ENCODE measurements at places on chromosomes 5 and 9.

DNA sequence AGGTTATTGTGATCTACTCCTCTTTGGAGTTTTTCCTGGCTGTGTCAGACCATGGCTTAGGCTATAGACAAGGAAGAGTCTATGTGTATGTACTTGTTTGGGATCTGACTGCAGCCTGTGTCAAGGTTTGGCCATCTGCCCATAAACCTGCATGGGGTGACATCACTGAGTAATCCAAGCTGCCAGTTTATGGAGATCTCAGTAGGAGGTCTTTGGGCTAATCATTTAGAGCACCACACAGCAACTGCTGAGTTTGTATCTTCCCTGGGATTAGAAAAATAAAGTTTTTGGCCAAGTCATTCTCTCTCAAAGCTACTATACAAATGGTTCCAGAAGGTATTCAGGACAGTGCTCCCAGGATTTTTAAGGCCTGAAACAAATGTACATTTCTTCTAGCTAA, 65.5 kb upstream of the HSPB3 start:
- DNase-seq: no peak

GRCh38 chr9:79880626-79881025, 308.9 kb downstream of the TLE4 start:
- no peak for DNase-seq

GRCh38 chr9:24298912-24299311, 246.8 kb downstream of the IZUMO3 start:
- no peak for DNase-seq

DNA sequence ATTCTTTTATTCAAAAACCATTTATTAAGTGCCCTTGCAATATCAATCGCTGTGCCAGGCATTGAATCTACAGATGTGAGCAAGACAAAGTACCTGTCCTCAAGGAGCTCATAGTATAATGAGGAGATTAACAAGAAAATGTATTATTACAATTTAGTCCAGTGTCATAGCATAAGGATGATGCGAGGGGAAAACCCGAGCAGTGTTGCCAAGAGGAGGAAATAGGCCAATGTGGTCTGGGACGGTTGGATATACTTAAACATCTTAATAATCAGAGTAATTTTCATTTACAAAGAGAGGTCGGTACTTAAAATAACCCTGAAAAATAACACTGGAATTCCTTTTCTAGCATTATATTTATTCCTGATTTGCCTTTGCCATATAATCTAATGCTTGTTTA, 18.5 kb downstream of the CD274 start:
- DNase-seq: no peak

GRCh38 chr5:32043105-32043504, 131.0 kb downstream of the GOLPH3 start:
- no peak for DNase-seq

DNA sequence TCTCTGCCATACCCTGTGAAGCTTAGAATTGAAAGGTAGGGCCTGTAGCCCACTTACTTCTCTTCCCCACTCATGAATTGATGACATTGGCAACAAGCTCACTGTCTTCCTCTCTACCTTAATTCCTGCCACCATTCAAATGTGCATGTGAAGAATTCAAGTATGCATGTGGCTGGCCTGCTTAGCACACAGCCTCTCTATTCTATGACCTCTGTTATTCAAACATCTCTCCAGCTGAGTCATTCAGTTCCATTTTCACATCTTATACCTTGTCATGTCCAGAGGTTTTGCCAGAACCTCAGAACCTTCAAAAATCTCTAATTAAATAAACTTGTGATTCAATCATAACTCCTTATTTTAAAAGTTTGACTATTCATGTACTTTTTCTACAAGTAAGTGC, 114.7 kb upstream of the MAN2A1 start:
- DNase-seq: no peak

GRCh38 chr9:129232839-129233591, 55.0 kb upstream of the IER5L start:
- no peak for DNase-seq
